ENCODE measurements at places on chromosomes 6 and 20.

- no peak for DNase-seq
Observed at GRCh38 chr6:84422380-84422968, 195.0 kb upstream of the CEP162 start.

- no peak for DNase-seq
Observed at GRCh38 chr20:4781211-4781610, 59.5 kb downstream of the PRND start.

DNA sequence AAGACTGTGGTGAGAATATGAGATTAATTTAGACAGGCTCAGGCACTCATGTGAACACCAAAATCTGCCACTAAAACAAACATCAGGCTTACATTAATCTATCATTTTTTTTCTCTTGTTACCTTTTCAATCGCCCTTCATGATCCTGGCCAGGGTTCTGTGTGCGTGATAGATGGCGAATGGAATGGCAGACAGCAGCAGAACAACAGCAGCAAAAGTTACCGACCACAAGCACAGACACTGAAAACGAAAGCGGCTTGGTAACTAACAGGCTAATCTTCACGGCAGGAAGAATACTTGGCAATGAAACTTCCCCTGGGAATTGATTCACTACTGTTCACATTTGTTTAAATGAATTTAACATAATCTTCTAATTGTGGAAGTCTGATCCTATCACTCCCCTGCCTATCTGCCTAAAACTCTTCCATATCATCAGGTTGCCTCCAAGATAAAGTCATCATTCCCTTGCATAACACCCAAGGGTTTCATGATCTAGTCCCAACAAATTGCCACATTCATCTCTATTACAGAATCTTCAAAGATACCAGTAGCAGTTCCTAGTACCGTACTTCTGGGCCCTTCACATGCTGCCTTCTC, 28.7 kb downstream of the PTPRK start:
- DNase-seq = no peak

GRCh38 chr6:44738601-44739146, 351.2 kb downstream of the CDC5L start:
- DNase-seq = no peak

DNA sequence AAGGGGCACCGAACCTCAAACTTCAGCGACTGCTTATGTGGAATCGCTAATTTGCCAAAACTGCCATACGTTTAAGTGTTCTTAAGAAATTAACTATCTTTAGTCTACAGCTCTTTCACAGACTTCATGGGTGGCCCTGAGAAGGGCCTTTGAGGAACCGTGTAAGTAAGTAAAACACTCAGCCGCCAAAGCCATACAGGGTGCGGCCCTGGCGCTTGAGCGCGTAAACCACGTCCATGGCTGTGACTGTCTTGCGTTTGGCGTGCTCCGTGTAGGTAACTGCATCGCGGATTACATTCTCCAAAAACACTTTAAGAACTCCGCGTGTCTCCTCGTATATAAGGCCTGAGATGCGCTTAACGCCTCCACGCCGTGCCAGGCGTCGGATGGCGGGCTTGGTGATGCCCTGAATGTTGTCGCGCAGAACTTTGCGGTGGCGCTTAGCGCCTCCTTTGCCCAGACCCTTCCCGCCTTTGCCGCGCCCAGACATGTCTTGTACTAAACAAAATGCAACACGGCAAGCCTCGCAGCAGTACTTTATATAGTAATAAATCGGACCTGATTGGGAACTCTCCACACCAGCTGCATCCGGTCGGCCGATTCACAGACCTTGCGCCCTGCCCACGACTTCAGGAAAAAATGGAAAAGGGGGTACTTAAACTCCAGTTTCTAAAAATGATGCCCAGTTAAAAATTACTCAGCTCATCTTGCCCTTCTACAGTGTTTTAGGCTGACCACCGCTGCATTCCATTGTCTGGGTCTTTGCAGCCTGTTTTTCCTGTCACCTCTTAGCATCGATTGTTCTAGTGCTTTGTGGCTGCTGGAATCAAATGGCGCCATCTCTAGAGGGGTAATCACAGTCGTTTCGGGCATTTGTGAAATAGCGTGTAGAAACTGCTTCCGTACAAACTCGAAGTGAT, 38.9 kb downstream of the OR2B2 start:
- DNase-seq = no peak

DNA sequence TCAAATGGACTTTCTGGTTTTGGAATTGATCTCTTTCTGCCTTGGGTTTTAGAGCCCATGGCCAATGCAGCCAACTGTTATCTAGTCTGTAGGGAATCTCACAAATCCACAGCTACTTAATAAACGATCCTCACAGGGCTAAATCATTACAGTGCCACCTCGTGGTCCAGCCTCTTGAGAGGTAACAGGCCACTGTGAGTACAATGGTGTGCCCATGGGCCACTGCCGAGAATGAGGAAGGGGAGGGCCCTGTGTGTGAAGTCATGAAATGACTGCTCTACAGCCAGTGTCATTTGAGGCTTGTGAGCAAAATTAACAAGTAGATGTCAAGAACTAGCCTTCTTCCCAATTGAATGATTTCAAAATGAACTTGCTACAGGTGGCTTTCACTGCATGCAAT, 54.3 kb upstream of the GMPR start:
- no peak for DNase-seq
